ENCODE measurements at places on chromosomes 3 and 15. TPM values are rescaled to one million over a fixed set of nuclear protein-coding genes. Genes with fewer than 3 reads are reported as not detected.

Gene EXOSC7
- 70.8 TPM for total RNA-seq

Gene EOMES
- total RNA-seq = not detected

Gene PTPN9
- total RNA-seq = 18.9 TPM

Gene CTXND1
- total RNA-seq = not detected

Gene CD200
- 9.0 TPM for total RNA-seq

Measured in subcutaneous adipose tissue (tissue), 4 donors.